ENCODE measurements at places on chromosomes 1 and 21. TPM values are rescaled to one million over a fixed set of nuclear protein-coding genes. Genes with fewer than 3 reads are reported as not detected.
A peak's percentile ranks its signal among the peaks of the same experiment; 100 is the strongest.

The RGS18 gene
- not detected for total RNA-seq

GRCh38 chr1:23123528-23123927, 45.1 kb downstream of the LUZP1 start:
- DNase-seq: no peak

DNA sequence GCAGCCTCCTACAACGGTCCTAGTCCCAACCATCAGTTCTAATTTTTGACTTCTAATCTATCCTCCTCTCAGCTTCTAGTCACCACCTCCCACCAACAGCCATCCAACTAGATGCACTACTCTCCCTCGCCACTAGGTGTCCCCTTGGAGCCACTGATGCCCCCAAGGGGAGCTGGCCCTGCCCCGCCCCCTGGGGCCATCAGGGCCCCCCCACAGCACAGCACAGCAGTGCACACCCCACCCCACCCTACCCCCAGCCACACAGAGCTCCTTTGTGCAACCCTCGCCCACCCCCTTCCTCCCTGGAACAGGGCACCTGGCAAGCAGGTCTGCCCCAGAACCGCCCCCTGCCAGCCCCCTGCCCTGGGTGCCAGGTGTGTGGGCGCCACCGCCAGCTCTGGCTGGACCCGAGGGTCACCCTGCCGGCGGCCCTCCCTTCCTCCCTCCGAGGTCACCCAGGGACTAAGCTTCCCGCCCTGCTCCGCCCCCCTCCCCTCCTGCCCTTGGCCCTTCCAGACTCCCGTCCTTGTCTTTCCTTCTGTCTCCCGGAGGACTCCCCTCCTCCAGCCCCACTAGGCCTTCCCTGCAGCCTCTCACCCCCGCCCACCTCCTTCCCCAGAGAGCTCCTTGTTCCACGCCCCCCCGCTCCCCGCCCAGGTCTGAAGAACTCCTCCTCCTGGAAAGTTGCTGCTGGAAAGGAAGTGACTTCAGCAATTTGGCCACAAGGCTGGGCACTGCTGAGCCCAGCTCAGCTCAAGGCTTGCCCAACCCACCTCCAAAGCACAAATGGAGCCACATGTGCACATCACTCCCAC, 47.0 kb downstream of the AHDC1 start:
- DNase-seq: peak; percentile 92

The ACTL8 gene
- total RNA-seq: 2.0 TPM

DNA sequence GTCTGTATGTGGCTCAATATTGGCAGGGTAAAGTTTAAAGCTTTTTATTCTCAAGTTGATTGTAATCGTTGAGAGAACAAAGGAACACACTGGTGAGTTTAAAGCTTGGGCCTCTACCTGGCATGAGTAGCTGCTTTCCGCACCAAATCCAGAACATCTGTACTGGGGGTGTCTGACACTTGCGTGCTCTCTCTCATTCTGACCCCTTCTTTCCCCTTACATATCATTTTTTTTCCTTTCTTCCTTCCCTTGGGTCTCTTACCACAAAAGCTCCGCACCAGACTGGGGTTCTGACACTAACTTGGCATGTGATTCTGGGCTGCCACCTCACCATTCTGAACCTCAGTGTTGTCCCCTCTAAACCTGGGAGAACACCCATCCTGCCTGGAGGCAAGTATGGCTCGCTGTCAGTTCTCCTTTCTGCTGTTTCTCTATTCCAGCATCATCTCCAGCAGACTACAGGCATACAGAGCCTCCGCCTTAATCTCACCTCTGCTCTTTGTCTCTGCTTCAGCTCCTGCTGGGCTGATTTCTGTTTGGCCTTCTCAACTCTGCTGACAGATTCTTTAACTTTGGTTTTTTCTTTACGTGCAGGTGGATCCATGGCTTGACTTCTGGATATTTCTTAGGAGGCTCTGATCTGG, 859 bp upstream of the ERMAP start:
- no peak for DNase-seq

The HFM1 gene
- 0.53 TPM for total RNA-seq

DNA sequence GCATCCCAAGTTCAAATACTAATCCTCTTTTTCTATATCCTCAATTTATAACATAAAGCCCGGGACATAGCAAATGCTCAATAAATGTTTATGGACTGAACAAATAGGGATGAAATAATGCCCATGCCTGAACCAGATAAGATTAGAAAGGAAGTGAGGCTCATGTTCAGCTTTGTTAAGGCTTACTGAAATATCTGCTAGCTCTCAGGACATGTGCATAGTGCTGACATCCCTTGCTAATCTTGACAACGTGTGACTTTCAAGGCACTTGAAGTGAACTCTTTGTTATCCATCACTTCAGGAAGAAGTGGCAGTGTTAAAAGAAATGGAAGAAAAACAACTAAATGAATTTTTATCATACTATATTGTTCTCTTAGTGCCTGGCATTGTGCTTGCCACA, 260.3 kb upstream of the SGIP1 start:
- DNase-seq: no peak

The KIF26B gene
- total RNA-seq: 6.8 TPM

The LCE2D gene
- not detected for total RNA-seq

DNA sequence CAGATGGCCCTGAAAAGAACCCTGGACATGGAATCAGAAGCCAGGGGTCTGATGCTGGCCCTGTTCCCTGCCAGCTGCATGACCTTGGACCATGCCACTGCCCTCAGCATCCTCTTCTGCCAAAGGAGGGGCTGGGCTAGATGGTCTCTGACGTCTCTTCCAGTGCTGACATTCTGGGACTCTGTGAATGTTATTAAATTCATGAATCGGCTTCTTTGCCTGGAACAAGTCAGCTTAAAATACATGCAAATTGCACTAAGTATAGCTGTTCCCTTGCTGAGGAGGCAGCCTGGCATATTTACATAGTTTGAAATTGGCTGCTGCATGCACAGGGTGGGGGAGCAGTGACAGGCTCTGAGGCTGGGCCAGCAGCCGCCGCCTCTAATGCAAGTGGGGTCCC, 23.8 kb downstream of the KCNA2 start:
- no peak for DNase-seq

The AXDND1 gene
- total RNA-seq: 1.1 TPM

DNA sequence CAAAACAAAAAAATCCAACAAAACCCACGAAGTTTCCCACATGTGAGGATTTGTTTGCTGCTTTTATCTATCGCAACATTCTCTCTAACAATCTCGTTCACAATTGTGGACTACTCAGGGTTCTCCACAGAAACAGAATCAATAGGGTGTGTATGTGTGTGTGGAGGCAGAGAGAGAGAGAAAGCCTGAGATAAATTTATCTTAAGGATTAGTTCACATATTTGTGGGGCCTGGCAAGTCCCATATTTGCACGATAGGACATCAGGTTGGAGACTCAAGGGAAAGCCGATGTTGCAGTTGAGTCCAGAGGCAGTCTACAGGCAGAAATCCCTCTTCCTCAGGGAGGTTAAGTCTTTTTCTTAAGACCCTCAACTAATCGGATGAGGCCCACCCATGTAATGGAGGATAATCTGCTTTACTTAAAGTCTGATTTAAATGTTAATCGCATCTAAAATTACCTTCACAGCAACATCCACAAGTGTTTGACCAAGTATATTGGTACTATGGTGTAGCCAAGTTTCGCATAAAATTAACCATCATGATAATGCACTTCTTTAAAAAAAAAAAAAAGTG, 31.7 kb downstream of the ADAMTS1 start:
- no peak for DNase-seq

DNA sequence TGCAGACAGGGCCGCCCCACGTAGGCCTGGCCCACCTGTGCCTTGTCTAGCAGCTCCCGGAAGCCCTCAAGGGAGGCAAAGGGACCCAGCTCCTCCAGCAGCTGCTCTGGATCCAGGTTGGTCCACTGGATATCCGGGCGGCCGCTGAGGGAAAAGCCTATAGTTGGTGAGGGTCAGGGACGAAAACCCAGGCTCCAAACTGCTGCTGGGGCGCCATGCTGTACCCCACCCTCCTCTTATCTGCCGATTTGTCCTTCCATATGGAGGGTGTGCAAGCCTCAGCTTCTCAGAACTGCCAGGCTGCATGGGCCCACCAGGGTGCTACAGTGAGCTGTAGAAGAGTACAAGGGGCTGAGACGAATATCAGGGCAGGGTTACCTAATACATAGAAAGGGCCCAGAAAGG, 12.2 kb downstream of the PTCH2 start:
- DNase-seq: no peak

DNA sequence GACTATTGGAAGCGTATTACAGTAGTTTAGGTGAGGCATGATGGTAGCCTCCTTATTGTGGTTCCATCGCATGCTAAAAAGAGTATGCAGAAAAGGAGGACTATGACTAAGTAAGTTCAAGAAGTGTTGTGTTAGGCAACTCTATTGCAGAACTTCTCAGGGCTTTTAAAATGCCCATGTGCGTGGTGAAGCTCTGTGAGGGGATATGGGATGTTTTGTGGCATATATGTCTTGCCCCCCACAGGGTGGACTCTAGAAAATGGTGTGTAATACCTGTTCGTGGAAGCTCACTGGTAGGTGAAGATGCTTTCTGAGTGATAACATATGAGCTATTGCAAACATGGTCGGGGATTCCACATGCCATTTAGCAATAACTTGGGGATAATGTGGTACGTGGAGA, 31.7 kb downstream of the MAN1A2 start:
- no peak for DNase-seq

DNA sequence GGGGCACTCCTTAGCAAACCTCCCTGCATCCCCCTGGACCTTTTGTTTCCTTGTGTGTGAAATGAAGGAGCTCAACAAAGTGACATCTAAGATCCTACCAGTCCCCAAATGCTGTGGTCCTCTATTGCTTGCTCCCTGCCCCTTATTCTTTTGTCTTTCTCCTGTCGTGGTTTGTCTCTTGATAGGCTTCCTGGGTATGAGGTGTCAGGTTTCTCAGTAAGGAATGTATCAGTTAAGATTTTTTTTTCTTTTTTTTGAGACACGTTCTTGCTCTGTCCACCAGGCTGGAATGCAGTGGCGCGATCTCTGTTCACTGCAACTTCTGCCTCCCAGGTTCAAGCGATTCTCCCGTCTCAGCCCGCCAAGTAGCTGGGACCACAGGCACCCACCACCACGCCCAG, 16.8 kb downstream of the CNIH3 start:
- DNase-seq: peak; percentile 90

DNA sequence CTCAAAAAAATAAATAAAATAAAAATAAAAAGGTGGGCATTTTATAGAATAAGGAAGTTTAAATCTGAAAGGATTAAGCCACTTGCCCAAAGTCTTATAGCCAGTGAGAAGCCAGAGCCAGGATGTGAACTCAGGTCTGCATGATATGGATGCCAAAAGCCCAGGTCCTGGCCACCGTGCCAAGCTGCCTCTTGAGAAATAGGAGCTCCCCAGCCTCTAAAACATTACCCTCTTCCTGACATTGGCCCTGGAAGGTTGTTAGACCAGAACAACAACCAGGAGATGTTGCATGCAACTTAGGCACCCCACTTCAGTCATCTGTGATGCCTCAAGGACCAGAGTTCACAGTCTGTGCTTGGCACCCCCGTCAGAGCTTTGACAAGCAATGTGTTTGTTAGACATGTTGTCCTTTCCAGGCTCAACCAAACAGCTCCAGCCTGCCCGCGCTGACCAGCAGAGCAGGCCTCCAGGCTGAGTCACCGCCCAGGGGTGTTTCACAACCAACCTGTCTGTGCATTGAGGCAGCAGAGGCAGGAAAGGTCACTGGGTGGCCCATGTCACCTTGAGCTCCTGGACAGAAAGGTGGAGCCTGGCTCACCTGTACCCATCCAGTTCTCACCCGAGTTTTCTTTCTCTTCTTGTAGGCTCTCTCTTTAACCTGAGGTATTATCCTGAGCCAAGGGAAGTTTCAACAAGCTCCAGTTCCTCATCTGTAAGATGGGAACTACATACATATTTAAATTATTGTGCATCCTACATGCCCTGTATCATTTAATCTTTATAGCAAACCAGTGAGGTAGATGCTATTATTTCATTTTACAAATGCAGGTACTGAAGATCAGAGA, 14.9 kb upstream of the MED18 start:
- peak; percentile 28 for DNase-seq

DNA sequence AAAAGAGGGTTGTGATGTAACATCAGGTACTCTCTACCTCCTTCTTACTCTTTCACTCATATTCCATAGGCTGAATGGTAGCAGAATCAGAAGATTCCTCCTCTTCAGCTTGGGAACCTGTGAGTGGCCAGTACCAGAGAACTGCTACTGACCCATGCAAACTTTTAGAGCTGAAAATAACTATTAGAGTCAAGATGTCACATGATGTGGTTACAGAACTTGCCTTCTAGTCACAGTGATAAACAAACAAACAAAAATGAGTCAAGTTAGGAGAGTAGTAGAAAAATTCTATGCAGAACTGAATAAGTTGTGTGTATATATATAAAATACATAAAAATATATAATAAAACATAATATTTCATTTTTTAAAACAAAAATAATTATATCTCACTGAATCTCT, 47.6 kb upstream of the RGS1 start:
- DNase-seq: no peak

DNA sequence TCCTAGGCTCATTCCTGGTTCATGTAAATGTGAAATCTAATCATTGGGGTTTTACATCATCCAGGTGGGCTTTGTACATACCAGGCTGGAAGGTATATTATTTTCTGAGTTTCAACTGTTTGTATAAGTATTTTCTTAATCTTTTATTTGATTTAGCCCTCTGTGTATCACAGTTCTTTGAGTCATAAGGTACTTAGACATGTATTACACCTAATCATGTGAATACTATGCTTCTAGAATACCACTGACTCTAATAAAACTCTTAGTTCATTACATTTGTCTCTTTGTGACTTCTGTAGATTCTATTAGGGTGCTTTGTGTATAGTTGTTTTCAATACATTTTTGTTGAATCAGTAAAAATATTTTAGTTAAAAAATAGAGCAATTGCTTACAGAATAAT, 92.8 kb downstream of the ZFYVE9 start:
- peak; percentile 13 for DNase-seq

DNA sequence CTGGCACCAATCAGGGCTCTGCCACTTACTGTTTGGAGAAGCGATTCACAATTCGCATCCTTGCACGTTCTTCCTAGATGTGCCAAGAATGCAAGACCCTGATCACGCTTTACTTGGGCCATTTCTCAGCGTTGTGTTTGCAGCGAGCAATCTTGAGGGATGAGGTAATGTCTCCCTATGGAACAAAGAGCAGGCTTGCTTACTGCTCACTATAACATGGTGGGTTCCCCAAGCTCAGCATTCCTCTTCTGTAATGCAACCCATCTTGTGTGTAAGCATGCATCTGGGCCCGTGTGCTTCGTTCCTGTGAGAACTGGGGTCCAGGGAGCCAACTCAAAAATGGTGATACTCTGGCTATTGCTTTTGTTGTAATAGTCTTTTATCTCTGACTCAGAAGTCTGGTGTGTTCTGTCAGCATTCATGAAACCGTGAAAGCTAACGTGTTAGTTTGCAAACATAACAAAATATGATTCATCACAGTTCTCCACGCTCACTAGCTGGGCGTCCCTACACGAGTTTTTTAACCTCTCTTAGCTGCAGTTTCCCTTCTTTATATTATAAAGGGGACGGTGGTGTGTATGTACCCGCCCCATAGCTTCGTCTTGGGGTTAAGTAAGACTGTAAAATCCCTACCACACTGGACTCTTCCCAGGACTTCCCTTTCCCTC, 33.3 kb downstream of the DNTTIP2 start:
- peak; percentile 98 for DNase-seq

The TRIM46 gene
- total RNA-seq: 13.6 TPM

Measured in astrocyte (in vitro differentiated cells and primary cell).